ENCODE measurements at places on chromosomes 13 and 19.
A peak's percentile ranks its signal among the peaks of the same experiment; 100 is the strongest.

DNA sequence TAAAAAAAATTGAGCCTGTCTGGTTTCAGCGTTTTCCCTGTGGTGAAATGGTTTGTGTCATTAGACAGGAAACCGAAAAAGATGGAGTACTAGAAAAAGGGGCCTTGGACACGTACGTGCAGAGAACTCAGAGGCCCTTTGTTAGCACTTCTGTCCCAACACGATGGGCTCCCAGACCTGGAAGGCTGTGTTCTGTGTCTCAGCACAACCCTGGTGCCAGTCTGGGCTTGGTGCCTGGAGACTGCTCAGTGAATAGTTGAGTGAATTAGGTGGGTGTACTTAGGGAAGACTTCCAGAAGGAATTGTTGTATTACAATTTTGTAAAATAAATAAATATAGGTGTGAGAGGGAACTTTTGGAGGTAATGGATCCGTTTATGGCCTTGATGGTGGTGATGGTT lies 8.7 kb downstream of the ZNF71 start:
- no peak for DNase-seq

- peak; percentile 24 for DNase-seq
Measured at GRCh38 chr13:48858122-48858902, 117.4 kb upstream of the FNDC3A start.

- no peak for DNase-seq
Measured at GRCh38 chr13:54934121-54934520, 1905.5 kb downstream of the OLFM4 start.

DNA sequence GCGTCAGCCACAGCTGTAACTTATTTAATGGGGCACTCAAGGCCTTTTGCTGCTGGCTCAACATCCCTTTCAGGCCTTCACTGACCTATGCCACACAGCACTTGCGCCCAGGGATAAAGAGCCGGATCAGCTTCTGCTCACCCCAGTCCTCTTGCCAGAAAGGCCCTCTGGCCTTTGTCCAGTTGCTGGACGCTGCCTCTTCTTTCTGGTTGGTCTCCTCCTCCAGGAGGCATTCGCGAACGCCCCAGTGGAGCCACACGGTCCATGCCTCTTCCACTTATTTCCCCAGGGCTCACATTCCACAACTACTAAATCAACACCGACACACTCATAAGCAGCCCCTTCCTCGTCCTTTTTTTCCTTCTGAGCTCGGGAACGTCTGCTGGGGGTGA lies 3.7 kb upstream of the ZNF329 start:
- no peak for DNase-seq

DNA sequence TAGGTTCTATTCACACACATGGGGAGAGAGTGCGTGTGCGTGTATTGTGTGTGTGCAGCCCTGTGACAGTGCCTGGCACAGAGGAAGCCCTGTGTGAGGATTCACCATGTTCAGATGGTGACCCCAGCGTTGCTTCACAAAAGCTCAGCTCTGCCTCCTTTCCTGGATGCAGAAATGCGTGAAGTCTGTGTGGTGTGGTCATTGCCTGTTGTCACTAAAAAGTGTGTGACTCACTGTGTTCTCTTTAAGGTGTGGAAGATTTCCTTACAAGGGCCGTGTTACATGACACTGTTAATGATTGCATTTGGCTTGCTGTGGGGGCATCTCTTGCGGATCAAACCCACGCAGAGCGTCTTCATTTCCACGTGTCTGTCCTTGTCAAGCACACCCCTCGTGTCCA lies 19.5 kb upstream of the DCUN1D2 start:
- no peak for DNase-seq

- no peak for DNase-seq
Measured at GRCh38 chr13:110911880-110912279, 3.0 kb downstream of the ANKRD10 start.

- no peak for DNase-seq
Measured at GRCh38 chr13:72253754-72254153, 386.8 kb upstream of the DACH1 start.
